ENCODE measurements at places on chromosomes 2 and 18.
A peak's percentile ranks its signal among the peaks of the same experiment; 100 is the strongest.

DNA sequence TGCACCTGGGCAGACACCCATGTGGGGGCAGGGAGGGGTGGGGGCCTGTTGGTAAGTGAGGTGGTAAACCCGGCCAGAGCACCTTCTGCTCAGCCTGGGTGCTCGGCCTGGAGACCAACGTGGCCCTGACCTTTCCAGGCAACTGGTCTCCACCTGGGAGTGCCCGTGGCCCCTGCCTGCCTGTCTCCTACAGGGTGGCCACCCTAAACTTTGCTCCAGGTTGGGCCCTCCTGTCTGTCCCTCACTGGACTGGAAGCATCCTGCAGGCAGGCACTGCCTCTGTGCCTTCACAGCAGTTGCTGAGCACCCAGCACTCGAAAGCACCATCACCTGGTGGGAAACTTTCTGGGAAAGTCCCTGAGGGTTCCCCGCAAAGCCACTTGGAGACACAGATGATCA lies 171.3 kb downstream of the TWIST2 start:
- DNase-seq: no peak

- peak; percentile 17 for DNase-seq
Observed at GRCh38 chr18:58603375-58604067, 25.4 kb downstream of the ALPK2 start.

DNA sequence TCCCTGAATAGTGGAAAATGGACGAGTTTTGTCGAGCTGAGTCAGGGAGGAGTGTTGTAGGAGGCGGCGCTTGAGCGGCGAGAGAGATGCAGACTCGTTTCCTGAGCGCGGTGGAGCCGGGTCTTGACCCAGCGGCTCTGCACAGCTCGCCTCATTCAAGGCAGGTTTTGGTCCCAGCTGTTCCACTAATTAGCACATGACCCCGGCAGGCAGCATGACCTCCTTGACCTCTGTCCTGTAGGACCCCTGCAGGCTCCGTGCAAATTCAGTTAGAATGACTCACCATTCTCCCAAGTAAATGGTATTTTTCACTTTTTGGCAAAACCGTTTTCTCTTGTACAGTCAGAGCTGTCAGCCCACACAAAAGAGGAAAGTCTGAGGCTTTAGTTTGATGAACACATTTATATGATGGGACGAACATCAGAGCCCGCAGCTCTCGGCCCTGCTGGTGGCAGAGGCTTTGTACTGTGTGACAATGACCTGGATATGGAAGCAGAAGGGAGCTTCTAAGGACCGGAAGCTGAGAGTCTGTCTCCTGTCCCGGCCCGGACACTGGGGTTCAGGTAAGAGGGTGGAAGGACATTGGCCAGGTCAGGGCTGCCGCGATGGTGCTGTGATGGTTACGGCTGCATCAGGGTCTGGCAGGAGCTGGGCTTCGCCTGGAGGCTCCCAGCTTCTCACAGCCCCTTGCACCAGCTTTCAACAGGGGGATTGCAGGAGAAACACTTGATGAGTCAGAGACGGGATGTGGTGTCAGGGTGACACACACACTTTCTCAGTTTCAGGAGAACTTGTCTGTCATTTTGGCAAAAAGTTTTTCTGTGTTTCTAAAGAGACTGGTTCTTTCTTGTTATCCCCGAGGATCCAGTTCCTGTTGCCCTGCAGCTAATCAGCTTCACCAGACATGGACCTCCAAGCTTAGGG lies 29.9 kb upstream of the ALKAL2 start:
- peak; percentile 68 for DNase-seq

GRCh38 chr2:70659551-70659950 lies 105.9 kb upstream of the TGFA start:
- no peak for DNase-seq

DNA sequence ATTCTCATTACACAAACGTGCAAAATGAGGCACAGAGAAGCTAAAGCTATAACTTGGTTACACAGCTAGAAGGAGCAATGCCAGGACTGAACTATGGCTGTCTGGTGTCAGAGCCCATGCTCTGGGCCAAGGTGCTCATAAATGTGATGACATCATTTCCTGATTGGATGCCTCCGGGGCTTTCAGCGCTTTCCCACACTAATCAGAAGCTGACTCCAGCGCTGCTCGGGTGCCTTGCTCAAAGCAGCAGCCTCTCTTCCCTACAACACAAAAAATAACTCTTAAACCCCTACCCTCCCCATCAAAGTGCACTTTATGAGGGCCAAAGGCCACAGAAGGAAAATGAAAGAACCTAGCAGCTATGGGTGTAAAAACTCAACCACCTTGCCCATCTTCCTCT lies 90.7 kb downstream of the STK39 start:
- peak; percentile 67 for DNase-seq

DNA sequence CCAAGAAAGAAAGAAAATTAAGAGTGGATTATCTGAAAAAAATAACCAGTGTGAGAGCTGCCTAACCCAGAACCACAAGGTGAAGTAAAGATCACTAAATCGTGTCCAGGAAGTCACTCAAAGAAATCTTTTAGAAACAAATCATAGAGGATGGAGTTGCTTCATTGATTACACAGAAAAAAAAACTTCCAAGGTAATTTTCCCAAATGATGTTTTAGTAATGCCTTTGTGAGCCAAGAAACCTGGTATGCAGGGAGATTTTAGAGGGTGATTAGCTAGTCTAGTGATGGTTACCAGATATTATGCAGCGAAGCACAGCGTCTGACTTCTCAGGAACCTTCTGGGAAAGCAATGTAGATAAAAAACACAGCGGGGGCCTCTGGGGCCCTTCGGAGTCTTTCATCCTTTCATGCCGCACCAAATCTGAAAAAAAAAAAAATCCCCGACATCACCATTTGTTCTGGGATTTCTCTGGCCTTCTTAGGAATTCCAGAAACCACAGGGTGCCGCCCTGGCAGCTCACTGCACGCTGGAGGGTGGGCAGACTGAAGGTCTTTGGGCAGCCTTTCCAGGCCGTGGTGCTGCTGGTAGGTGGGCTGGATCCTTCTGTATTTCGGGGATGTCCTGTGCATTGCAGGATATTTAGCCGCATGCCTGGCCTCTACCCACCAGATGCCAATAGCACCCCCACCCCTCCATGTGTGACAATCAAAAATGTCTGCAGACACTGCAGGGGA lies 17.3 kb downstream of the ALPK2 start:
- no peak for DNase-seq

DNA sequence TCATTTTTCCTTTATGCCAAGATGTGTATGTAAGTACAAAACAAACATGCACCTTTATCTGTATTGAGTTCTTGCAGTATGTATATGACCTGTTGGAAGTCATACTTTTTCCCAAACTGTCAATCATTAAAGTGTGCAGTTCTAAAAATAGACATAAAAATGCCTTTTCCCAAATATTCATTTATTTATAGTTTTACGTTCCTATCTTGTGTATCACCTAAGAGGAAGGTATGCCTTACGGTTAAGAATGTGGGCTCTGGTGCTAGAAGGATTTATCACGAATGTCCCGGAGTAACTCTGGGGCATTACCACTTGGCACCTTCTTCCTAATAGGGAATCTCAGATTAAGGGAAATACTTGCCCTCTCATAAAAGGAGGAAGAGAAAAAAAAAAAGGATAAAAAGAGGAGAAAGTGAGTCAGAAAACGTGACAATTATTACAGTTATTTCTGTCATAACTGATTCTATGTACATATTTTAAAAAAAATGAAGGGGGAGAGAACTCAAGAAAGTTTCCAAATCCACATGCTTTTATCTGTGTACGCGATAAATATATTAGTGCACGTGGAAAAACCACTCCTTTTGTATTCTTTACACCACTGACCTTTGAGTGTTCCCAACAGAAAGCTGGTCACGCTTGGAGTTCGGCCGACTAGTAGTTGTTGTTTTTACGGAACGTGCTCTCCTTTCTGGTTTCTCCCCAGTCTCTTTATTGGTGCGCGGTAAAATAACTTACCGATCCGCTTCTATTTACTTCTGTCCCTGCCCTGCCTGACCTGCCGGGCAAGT lies 721 bp downstream of the MCEE start:
- no peak for DNase-seq

- DNase-seq: no peak
Observed at GRCh38 chr18:13376298-13376840, 157.8 kb downstream of the LDLRAD4 start.

- no peak for DNase-seq
Observed at GRCh38 chr18:47381975-47382570, 130.6 kb upstream of the SKOR2 start.

DNA sequence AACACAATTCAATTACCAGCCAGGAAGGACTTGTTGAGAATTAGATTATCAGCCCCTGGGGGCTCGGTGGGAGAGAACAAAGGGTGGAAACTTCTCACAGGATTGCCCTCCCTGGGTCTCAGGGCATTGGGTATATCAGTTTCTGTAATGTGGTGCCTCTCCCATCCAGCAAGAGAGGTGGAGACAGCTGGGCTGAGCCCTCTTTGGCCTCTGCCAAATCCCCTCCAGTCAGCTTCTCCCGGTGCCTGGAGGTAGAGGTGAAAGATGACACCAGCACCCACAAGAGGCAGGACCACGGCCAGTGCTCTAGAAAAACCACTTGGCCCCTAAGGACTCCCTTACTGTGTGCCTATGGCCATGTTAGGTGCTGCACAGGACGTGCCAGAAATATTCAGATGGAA lies 179.7 kb downstream of the HAUS1 start:
- DNase-seq: no peak

- DNase-seq: peak; percentile 51
Observed at GRCh38 chr2:192499476-192499875, 304.7 kb upstream of the TMEFF2 start.

DNA sequence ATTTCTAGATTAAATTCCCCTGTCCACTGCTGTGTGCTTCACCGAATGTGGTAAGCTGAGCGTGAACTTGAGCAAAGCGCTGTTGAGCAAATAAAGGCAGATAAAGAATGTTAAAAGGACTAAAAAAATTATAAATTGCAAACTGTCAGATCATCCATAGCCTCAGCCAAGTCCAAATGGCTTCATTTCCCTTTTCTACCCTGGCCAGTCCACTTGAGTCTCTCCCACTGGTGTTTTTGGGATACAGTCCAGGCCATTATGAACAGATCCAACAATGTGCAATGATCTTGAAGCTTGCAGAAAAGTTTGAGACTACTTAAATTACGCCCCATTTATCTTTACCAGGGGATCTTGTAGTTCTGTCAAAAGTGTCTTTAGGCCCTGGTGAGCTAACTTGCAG lies 254.6 kb upstream of the PIK3C3 start:
- DNase-seq: no peak

GRCh38 chr2:165777522-165778186 lies 16.4 kb downstream of the GALNT3 start:
- DNase-seq: no peak

- DNase-seq: no peak
Observed at GRCh38 chr2:174554529-174555150, 43.0 kb downstream of the WIPF1 start.

DNA sequence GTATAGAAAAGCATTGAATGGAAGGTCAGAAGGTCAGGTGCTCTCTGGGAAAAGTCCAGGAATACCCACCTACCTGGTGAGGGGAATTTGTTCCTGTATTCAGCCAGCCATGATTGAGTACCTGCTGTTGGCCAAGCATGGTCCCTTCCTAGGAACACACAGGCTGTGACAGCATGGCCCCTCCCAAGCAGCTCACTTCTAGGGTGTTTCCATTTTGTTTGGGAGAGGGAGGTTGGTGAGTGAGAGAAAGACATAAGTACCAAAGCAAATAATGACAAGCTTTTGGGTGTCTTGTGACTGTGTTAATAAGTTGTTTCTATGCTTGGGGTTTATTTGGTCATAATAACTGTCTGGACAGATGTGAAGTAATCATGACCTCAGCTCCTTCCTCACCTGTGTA lies 46.3 kb downstream of the CABLES1 start:
- DNase-seq: no peak

- DNase-seq: peak; percentile 40
Observed at GRCh38 chr2:217049956-217050355, 190.1 kb upstream of the TNP1 start.

DNA sequence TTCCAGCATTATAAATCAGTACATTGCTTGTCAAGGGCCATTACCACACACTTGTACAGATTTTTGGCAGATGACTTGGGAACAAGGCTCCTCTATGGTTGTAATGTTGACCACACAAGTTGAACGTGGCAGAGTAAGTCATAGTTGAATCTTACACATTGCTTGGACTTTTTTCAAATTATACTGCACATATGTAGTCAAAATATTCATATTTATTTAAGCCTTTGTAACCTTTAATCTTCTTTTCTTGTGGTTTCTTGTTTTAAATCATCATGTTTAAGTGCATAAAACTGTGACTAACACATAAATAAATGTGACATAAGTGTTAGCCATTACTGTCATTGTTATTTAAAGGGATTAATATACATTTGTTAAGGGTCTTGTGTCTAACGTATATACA lies 52.1 kb upstream of the EPB41L5 start:
- peak; percentile 75 for DNase-seq

DNA sequence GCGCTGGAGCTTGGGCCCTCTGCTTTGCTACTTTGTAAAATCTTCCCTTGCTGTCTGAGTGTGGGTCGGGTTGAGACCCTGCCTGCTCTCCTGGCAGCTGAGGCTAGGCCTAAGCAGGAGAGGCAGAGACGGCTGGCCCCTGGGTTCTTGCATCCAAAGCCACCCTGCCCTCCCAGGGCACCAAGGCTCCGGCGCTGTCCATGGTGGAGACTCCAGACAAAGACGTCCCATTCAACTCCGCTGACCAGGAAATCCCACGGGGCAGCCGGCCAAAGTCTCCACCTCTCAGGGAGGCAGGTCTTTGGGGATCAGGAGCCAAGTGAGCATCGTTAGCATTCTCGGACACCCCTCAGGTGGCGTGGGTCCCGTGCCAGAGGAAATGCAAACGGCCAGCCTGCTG lies 2.6 kb upstream of the PRLH start:
- DNase-seq: no peak

- DNase-seq: peak; percentile 39
Observed at GRCh38 chr2:225017713-225018112, 24.6 kb downstream of the DOCK10 start.

GRCh38 chr2:239399921-239400595 lies 762 bp downstream of the HDAC4 start:
- no peak for DNase-seq

GRCh38 chr2:189829102-189829833 lies 45.0 kb downstream of the PMS1 start:
- peak; percentile 69 for DNase-seq

DNA sequence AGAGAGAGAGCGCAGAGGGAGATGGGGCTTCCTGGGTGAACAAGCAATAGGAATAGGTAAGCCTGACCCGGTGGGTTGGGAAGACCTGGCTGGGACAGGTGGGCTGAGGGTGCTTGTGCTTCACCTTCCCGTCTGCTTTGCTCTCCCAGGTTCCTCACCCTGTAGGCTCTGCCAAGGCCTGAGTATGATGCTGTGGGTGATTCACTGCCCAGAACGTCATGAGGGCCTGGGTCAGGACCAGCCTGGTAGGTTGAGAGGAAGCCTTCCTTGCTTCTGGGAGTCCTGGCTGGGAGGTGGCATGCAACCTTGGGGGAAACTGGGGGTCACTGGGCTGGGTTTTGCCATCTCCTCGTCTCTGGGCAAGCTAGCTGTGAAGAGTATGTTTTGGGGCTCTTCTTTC lies 220.2 kb upstream of the APCDD1 start:
- peak; percentile 30 for DNase-seq

- no peak for DNase-seq
Observed at GRCh38 chr2:100670232-100670631, 107.4 kb downstream of the PDCL3 start.

GRCh38 chr2:207164006-207164831 lies 1.5 kb downstream of the KLF7 start:
- DNase-seq: no peak

- DNase-seq: peak; percentile 51
Observed at GRCh38 chr2:195498176-195498575, 158.8 kb upstream of the SLC39A10 start.
